ACHN (cell line): ENCODE measurements at places on chromosomes 4 and X.

- no peak for DNase-seq
These were observed 408.0 kb upstream of the SPOCK3 start for GRCh38 chr4:167642250-167642649.

DNA sequence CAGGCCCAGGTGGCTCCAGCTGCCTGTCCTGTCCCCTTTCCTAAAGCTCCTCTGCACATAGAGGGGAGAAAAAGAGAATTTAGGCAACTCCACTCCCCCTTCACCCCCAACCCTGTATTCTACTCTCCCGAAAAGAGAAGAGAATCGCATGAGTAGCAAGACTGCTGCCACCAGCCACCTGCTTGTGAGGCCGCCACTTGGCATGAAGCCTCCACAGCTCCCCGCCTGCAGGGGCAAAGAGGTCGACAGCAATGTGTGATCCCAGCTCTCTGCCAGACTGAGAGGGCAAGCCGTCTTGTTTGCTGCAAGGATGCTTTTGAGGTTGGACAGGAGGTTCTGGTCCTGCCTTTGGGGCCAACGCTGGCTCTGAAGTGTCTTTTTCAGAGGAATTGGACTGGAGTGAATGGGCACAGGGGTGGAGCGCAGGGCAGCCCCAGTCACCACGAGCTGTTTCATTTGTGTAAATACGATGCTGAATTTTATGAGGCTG is 77.1 kb downstream of the STARD8 start:
- no peak for DNase-seq

DNA sequence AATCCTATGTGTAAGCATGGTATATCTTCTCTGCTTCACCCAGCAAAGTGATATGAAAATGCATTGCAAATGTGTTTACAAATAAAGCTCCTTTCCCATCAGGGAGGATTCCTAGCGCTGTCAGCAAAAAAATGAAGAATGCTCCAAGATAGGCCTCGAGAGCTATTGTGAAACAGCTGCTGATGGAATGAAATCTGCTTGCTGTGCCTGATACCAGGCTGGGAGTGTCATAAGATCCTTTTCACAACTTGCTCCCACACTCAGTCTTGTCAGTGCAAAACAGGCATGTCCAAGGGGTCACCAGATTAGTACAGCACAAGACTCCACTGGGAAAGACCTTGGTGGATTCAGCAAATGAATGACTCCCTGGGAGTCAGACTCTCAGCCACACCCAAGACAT is 34.1 kb downstream of the HNRNPH2 start:
- no peak for DNase-seq

- DNase-seq = no peak
These were observed 18.4 kb downstream of the NMU start for GRCh38 chr4:55617587-55618197.

GRCh38 chr4:34732176-34732950 is 1512.0 kb downstream of the ARAP2 start:
- no peak for DNase-seq

GRCh38 chr4:108685036-108685686 is 34.8 kb downstream of the OSTC start:
- peak; percentile 2 for DNase-seq

DNA sequence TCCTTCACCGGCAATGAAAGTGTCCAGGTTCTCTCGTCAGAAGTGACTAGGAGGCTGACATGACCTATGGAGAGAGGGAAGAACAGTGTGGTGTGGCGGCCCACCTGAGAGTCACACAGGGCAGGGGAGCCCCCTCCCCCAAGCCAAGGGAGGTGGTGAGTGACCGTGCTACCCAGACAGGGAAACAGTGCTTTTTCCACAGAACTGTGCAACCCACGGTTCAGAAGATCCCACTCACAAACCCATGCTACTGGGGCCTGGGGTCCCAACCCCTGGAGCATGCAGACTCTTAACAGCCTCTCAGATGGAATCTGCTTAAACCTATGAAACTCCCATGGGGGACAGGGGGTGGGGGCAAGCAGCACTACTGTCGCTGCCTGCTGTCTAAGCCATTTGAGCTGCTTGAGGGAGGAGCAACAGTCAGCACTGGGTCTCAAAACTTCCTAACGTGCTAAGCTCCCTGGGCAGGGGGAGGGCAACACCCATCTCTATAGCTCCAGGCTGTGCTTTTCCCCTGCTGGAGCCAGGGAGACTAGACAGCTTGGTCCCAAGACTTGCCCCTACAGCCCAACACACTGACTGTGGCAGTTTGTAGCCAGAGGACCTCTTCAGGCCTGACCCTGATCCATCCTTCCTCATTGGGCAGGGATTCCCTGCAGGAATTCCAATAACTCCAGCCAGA is 850.4 kb upstream of the AADAT start:
- no peak for DNase-seq

DNA sequence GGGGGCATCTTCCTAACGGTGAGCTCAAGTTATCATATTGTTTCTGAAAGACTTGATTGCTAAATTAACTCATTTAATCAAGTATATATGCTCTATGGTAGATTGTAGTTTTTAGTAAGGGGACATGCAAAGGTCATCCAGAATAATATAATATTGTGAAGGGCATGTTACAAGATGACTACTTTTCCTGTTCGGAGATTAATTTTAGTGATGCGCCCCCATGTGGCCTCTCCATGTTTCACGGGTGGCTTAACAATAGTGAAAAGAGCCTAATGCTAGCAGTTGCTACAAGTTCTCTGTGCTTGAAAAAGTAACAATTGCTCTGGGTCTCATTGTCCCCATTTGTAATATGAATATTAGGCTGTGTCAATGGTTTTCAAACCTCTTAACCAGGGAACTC is 12.2 kb downstream of the SMPX start:
- DNase-seq = peak; percentile 1

GRCh38 chr4:159420162-159421057 is 317.5 kb downstream of the RAPGEF2 start:
- DNase-seq = no peak

GRCh38 chrX:20433388-20433775 is 166.7 kb upstream of the RPS6KA3 start:
- no peak for DNase-seq

GRCh38 chr4:124178449-124179021 is 534.0 kb downstream of the ANKRD50 start:
- DNase-seq = no peak

DNA sequence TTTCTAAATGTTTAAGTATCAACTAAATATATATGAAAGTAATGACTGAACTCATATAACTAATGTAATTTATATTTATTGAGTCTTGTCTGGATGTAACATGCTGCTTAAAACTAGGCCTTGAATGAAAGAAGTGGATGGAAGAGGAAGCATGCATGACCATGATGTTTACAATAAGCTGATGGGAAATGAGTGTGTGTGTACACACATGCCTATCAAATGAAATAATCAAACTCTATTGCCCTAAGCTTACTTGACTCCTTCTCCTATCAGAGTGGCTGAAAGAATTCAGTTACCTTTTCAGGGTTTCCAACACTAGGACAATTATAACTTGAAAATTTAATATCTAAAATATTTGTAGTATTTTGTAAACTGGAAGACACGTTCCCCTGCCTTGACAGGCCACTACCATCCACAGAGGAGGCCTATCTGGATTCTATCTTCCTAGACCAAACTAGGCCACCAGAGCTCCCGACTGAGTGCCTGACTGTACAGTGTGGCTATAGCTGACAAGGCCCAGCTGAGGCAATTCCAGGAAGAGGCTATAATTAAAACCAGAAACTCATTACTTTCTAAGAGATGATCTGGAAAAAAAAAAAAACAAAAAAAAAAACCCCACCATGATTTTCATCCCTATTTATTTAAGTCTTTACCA is 7.6 kb downstream of the ARSJ start:
- no peak for DNase-seq

- no peak for DNase-seq
These were observed 136.2 kb downstream of the CPXCR1 start for GRCh38 chrX:88883200-88883599.

DNA sequence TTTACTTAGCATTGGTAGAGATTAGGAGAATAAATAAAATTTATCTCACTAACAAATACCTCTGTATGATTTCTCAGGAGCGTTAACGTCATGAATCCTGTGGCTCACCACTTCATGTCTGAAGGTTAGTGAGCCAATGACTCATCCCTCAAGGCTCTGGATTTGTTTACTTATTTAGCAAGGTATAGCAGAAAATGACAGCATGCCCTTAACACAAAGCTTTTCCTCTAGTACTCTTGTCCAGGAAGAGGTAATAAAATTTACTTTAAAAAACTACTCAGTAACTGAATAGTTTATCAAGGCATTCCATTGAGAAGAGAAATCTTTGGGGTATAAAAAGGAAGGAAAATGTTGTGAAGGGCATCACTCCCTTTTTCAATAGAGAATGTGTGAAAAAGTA is 823.8 kb downstream of the CCSER1 start:
- DNase-seq = peak; percentile 84

- DNase-seq = no peak
These were observed 107.7 kb downstream of the PPP3CA start for GRCh38 chr4:101239665-101240064.

DNA sequence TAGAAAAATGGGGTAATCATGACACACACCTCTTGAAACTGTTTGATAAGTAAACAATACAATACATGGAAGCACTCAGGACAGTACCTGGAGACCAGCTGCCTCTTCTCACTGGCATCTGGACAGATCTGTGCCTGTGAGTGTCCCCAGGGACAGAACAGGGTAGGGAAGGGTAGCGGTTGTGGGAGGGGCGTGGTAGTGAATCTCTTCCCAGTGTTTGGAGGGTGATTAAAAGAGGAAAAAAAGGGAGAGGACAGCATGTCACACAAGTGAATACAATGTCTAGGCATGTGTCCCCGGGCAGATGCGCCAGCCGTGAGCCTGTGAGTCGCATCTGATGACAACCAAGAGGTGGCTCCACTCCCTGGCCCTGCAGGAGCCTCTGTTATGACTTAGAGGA is 138.8 kb upstream of the MSX1 start:
- no peak for DNase-seq

DNA sequence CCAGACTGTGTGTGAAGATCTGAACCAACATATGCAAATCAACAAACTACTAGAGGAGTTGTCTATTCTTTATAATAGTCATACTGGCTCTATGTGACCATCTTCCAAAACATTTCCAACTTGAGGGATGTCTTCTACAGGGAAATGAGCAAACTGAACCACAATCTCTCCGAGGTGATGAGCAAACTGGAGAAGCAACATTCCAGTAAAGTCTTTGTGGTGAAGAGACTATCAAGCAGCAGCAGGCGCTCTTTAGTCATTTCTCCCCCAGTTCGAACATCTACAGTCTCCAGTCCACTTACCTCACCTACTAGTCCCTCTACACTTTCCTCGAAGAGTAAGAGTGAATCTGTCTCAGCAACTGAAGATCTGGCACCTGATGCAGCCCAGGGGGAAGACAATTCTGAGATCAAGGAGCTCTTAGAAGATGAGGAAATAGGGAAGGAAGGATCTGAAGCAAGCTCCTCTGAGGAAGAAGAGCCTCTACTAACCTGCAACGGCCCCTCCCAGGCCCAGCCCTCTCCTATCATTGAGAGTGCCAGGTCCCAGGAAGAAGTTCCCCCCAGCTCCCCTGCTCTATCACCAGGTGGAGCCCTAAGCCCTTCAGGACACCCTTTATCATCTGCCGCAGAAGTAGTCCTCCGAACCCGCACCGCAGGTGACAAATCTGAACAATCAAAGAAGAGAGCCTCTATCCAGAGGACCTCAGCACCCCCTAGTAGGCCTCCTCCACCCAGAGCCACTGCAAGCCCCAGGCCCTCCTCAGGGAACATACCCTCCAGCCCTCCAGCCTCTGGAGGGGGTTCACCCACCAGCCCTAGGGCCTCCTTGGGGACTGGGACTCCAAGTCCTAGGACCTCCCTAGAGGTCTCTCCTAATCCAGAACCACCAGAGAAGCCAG is 98.1 kb downstream of the HNRNPD start:
- DNase-seq = no peak

GRCh38 chrX:20521222-20521621 is 254.5 kb upstream of the RPS6KA3 start:
- peak; percentile 3 for DNase-seq

- no peak for DNase-seq
These were observed 113.0 kb upstream of the EDNRA start for GRCh38 chr4:147367891-147368290.

GRCh38 chr4:158819942-158820786 is 51.3 kb downstream of the FNIP2 start:
- no peak for DNase-seq

DNA sequence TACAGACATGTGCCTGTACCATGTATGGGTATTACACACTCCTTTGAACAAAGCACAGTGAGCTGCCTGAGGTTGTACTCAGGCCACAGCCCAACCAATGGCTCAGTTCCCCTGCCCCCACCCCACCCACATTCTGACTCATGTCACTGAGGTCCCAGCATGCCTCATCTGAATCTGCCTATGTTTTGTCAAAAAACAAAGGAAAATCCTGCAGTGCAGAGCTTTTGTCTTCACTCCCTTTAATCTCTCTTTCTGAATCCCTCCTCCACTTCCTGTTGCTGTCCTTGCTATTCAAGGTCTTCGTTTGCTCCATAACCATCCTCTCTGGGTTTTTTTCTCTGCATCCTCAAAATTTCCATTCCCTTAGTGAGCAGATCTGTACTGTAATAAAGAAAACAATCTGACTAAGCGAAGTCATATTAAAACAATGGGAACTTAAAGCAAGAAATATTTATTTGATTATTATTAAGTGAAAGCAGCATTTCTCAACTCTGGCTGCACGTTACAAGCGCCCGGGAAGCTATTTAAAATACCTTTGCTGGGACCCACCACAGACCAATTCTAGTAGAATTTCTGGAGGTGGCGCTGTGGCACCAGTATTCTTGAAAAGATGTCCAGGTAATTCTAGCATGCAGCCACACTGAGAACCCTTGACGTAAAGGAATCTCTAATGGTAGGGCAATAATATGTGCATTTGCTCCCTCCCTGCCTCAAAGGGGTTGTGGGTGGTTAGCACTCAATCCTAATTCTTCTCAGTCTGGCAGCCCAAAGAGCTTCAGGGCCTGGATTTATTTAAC is 8.7 kb downstream of the GUCY2F start:
- DNase-seq = peak; percentile 0

- DNase-seq = no peak
These were observed 11.0 kb downstream of the STIM2 start for GRCh38 chr4:26871611-26872010.

GRCh38 chr4:176744091-176744490 is 48.6 kb downstream of the VEGFC start:
- no peak for DNase-seq

GRCh38 chr4:175330236-175330635 is 412.1 kb downstream of the ADAM29 start:
- DNase-seq = no peak

- no peak for DNase-seq
These were observed 106.6 kb upstream of the PCDH18 start for GRCh38 chr4:137638934-137639333.

- DNase-seq = no peak
These were observed 33.1 kb downstream of the LNX1 start for GRCh38 chr4:53558065-53558801.

GRCh38 chr4:80208610-80209339 is 11.5 kb downstream of the PRDM8 start:
- no peak for DNase-seq

GRCh38 chrX:65750674-65751469 is 83.4 kb downstream of the MSN start:
- no peak for DNase-seq
